ENCODE measurements at places on chromosomes 1 and 21.

DNA sequence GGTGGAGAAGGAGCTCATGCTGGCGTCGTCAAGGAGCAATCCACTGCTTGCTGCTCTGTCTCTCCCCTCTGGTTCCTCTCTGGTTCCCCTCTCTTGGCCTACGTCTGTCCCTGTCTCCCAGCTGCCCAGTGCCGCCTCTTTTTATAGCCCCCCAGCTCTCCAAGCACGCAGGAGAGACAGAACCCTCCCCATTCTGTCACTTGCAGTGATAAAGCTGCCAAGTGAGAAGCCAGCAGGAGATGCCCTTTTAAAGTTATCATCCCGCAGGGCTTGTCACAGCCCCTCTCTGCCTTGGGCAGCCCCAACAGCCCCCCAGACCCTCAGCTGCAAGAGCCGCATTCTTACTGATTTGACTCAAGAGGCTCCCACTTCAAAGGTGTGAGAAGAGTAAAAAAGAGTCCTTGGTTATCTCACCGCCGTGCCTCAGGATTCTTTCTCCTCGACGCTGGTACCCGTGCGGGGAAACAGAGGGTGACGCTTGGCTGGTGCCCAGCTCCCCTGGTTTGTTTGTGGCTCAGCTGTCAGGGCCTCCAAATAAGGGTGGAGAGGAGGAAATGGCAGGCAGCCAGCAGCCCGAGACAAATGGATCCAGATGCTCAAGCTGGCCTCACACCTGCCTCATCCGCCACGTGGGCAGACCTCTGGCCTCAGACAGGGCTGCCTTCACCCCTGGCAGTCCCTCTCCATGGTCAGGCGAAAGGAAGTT is at the start of gene NPPA:
Gene NPPA (minus strand): TSS at position 117 of the 706 bp plus-strand sequence. CDS start 99 bp downstream, at position 18.
- DNase-seq = no peak

- DNase-seq = no peak
Measured at GRCh38 chr21:33848249-33848953, 67.2 kb downstream of the ATP5PO start.

GRCh38 chr21:38389896-38390295 is 108.4 kb downstream of the ERG start:
- DNase-seq = no peak

- DNase-seq = no peak
Measured at GRCh38 chr21:38993561-38993960, 187.8 kb downstream of the ETS2 start.

DNA sequence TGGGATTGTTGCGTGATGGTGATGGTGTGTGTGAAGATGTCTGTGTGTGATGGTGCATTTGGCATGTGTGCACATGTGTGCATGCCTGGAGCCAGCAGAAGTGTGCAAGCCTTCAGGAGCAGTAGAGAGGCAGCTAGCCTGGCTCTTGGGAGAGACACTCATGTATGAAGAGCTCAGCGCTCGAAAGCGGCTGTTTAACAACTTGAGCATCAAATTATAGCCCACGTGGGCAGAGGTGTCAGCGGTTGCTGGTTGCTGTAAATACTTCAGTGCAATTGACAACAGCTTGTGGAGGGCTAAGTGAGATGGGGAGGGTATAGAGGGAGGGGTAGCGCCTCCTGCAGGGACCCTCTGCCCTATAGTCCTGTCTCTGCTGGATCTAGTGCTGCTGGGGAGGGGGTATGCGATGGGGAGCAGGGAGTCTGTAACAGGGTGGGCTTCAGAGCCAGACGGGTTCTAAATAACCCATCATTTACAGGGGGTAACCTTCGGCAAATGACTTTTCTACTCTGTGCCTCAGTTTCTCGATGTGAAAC is 21.5 kb downstream of the FOXD2 start:
- DNase-seq = no peak
